ENCODE measurements at places on chromosomes 6 and 20.

DNA sequence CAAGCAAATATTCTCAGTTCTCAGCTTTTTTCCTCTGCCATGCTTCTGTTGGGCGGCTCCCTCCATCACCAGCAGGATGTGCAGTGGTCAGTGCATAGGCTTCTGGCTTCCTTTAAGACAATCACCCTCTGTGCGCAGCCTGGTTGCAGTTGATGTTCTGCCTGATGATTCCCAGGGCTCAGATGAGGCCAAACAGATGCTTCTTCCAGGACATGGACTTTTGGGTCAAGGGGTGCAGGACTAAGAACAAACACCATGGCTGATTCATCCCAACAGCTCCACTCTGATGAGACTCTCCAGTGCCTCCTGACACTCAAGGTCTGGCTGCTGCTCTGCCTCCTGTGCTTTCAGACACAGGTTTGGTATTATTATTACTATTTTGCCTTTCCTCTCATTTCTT, 554.8 kb upstream of the CDH4 start:
- no peak for DNase-seq

GRCh38 chr6:30163090-30163917, at the start of gene TRIM15:
Gene TRIM15 (plus strand): TSS chr6:30163546. CDS start chr6:30163685, 139 bp downstream.
- DNase-seq, result no peak

GRCh38 chr20:15889514-15890256, 683.6 kb downstream of the KIF16B start:
- peak; percentile 34 for DNase-seq

DNA sequence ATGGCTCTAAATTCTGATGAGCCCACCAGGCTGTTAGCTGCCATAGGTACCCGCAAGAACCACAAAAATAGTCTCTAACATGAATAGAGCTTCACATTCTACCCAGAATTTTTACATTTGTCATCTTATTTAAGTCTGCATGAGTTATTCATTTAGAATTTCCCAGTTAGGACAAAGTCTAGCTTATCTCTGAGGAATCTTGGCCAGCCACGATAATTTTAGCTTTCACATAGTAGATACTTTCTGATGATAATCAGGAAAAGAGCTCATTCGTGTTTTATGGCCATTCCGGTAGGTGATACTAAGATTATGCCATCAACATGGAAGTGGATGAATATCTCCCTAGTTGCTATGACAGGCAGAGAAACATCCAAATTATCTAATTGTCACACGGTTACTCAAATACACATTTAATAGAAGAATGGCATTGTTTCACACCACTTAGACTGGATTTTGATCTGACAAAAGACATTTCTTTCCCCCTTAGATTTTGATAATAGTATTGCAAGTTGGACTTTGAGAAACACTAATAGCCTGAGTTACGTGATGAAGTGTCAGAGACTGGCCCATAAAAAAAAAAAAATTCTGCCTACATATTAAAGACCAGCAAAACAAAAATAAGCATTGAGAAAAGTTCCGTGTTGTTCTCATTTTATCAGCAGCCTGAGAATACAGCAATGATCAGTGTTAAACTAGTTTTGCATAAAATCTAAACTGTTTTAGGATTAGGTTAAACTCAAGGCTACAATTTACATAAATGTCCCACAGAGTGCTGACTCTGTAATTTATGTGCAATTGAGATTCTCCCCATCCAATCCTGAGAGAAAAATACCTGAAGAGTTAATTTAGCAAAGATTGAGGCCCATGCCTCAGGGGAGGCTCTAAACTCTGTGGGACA, 397.5 kb upstream of the ARID1B start:
- no peak for DNase-seq

GRCh38 chr6:56938649-56939191, 16.2 kb upstream of the BEND6 start:
- no peak for DNase-seq

GRCh38 chr6:130187335-130188206, 35.2 kb downstream of the SAMD3 start:
- no peak for DNase-seq

- no peak for DNase-seq
Observed at GRCh38 chr6:109925075-109925474, 53.0 kb upstream of the GPR6 start.

DNA sequence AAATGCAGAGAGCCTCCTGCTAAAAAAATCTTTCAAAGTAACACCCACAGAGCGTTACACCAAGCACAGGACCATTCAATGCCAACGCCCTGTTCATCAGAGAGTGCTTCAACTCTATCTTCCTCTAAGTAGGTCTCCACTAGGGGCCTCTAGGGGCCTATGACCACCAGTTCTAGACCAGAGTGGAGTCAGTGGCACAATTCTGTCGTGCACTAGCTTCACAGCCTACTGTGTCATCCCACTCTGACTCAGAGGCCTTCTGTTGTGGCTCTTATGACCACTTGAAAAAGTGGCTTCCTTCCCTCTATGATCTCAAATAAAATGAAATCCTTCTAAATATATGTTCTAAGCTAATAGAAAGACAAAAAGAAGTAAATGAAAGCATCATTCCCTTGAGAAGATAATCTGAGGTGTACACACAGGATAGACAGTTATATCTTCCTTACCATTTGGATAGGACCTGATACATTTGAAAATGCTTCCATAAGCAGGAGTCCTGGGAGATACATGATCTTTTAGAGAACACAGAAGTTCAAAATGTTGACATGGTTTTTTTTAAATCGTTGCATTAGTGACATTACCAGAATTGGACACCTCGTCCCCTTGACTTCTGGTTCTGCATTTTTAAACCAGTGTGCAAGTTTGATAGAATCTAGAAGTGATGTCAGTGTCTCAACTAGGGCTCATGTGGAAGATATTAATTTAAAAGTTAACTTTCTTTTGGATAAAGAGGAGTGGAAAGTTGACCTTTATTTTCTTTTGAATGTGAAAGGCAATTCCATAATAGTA, 151.9 kb downstream of the SH3BGRL2 start:
- no peak for DNase-seq

- DNase-seq, result no peak
Observed at GRCh38 chr20:14193885-14194284, 143.5 kb downstream of the FLRT3 start.

DNA sequence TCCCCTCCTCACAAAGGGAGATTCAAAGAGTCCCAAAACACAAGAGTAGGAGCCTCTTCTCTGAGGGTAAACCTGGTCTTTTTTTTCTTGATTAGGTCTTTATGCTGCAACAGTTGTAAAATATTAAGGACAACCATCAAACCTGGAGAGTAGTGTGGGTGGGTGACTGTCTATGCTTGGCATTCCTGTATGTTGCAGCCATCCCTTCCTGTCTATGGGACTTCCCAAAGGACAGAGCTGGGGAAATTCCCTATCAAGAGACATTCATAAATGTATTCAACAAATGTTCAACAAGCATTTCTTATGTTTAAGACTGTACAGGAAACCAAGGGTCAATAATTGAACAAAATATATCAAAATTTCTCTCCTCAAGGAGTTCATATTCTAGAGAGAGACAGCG, 5.5 kb downstream of the BTN2A2 start:
- no peak for DNase-seq

GRCh38 chr6:167668019-167668753, 158.5 kb upstream of the AFDN start:
- no peak for DNase-seq

DNA sequence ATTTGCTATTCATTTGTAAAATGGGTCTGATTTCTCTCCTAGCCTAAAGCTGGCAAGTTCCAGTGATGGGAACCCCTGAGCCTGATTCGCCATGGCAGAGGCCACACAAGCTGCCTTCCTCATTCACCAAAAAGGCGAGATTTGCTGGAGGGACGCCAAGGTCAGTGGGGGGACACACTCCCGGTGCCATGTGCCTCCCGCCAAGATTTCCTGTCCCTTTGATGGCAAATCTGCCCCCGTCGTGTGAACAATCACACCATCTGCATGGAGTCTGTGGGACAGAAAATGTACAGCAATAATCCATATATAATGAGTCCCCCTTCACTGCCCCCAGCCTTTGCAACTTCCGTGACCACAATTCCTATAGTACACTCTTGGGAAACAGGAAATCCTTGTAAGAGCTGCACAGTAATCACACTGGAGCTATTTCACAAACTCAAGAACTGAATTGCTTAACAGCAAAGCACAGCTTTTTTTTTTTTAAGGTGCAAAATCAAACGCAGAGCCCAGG, 15.7 kb upstream of the IGF2R start:
- DNase-seq, result no peak

DNA sequence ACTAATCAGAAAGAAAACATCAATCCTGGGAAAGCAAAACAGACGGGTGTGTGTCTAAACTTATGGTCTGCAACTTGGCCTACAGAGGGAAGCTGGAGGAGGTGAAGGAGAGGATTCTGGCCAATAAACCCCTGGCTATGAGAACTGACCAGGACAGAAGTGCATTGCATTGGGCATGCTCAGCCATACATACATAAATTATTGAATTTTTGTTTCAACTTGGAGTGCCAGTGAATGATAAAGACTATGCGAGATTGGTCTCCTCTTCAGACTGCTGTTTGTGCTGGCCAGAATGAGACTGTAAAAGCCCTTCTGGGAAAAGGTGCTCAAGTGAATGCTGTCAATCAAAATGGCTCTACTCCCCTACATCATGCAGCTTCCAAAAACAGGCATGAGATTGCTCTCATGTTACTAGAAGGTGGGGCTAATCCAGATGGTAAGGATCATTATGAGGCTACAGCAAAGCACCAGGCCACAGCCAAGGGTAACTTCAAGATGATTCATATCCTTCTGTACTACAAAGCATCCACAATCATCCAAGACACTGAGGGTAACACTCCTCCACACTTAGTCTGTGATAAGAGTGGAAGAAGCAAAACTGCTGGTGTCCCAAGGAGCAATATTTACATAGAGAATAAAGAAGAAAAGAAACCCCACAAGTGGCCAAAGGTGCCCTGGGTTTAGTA, 17.4 kb downstream of the ADNP start:
- no peak for DNase-seq

DNA sequence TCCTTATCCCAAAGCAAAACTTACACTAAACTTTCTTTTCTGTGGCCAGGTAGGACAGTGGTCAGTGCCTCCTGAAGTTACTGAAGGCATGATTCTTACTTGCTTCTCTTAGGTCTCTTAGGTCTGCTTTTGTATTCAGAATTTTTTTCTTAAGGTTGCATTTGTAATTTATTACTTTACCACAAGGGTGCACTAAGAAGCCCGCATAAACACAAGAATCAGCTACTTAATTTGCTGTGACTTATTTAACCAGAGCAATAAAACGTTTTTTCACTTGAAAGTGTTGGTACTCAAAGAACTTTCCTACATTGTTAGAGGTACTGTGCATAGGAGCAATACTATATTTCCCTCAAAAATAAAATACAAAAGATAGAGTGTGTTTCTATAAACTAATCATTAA, 75.4 kb upstream of the LAMA2 start:
- DNase-seq, result no peak

DNA sequence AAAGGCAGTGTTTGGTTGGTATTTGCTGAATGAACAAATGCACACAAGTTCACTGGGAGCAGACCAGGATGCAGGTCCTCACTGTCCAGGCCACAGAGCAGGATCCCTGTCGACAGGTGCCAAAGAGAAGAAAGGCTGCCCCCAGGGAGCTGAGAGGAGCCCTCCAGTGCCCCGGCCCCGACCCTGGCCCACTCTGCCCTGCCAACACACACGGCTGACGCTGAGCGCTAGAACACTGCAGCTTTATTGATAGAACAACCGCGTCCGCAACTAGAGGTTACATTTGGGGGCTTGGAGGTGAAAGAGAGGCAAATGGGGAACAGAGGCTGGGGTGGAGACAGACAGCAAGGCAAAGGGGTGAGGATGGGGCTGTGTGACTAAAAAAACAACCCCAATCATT, 65.4 kb downstream of the MDGA1 start:
- DNase-seq, result no peak

- DNase-seq, result no peak
Observed at GRCh38 chr6:153027480-153027879, 25.0 kb upstream of the MTRF1L start.
